ENCODE measurements at places on chromosomes 1 and 21.
A peak's percentile ranks its signal among the peaks of the same experiment; 100 is the strongest.

DNA sequence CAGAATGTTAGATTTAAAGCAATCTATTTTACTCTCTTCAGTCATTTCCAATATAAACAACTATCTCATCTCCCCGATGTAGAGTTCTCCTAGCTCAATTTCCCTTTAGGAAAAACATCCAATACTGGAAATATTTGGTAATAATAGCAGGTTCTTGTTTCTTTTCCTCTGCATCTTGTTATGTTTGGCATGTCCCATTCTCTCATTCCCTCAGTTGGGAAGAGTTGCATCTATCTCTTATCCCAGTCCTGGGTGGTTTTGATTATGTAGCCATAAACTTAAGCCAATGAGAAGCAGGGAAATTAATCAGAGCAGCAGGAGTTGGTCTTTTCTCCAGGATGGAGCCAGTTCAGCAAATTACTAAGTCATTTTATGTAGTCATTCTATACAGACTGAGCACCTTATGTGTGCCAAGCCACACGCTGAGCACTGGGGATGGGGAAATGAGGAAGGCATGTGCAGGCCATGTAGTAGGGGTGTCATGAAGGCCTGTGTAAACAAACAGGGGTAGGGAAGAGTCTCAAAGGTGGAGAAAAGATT, 418.2 kb upstream of the NFIA start:
- no peak for DNase-seq

- no peak for DNase-seq
Observed at GRCh38 chr21:15687208-15687607, 42.6 kb upstream of the USP25 start.

- DNase-seq, result peak; percentile 81
Observed at GRCh38 chr1:21896652-21897532, 40.2 kb downstream of the HSPG2 start.

DNA sequence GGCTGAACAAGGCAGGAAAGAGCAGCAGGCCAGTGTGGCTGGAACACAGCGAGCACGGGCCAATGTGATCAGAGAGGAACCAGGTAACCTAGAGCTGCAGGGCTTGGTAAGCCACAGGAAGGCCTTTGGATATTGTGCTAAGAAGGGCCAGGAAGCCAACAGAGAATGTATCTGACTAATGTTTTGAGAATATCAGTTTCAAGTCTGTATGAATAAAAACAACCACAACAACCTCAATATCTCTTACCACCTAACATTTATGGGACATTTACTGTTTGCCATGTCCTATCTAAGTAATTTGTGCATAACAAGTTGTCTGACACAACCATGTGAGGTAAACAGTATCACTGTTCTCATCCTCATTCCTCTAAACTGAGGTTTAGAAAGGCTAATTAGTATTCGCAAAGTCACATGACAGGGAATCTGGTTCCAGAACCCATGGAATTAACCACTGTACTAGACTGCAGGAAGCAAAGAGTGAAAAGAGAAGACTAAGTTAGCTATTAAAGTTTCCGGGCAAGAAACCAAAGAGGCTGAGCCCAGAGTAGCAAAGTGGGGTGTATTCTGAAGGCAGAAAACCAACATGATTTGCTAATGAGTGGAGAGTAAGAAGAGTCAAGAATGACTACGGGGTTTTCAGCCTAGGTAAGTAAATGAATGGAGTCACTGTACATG, 38.9 kb downstream of the SPRTN start:
- DNase-seq, result no peak

GRCh38 chr1:226990133-226990716, 50.1 kb downstream of the COQ8A start:
- DNase-seq, result no peak

DNA sequence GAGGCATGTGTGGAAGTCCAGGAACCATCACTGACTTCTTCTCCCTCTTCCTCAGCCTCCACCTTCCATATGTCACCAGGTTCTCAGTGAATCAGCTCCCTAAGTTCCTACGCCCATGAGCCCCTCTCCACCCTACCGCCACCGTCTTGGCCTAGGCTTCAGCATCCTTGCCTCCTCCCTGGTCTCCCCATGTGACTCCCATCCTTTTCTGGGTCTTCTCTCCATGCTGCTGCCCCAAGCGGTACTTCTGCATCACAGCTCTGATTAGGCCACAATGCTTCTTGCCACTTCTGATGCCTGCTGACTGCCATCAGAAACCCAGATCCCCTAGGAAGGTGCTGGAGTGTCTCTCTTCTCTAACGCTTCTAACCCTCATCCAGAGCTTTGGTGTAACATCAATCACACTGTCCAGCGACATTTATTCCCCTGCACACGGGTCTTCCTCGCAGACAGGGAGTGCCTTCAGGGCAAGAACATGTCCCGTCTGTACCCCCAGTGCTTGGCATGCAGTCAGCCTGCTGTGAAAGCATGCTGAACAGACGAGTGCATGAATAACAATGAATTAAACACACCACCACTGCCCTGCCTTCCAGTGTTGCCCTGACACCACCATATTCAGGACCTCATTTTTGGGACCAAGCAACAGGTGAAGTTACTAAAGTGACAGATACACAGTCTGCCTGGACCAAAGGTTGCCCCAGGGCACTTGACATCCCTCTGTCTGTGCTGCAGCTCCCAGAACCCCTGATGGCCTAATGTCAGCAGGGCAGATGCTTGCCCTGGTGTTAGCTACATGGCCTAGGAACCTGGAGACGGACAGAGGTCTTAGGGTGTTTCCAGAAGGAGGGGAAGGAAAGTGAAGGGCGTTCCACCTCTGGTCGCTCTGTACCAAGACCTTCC, 158.7 kb upstream of the EDN2 start:
- DNase-seq, result no peak

- DNase-seq, result no peak
Observed at GRCh38 chr1:168520052-168520751, 23.6 kb downstream of the XCL2 start.

DNA sequence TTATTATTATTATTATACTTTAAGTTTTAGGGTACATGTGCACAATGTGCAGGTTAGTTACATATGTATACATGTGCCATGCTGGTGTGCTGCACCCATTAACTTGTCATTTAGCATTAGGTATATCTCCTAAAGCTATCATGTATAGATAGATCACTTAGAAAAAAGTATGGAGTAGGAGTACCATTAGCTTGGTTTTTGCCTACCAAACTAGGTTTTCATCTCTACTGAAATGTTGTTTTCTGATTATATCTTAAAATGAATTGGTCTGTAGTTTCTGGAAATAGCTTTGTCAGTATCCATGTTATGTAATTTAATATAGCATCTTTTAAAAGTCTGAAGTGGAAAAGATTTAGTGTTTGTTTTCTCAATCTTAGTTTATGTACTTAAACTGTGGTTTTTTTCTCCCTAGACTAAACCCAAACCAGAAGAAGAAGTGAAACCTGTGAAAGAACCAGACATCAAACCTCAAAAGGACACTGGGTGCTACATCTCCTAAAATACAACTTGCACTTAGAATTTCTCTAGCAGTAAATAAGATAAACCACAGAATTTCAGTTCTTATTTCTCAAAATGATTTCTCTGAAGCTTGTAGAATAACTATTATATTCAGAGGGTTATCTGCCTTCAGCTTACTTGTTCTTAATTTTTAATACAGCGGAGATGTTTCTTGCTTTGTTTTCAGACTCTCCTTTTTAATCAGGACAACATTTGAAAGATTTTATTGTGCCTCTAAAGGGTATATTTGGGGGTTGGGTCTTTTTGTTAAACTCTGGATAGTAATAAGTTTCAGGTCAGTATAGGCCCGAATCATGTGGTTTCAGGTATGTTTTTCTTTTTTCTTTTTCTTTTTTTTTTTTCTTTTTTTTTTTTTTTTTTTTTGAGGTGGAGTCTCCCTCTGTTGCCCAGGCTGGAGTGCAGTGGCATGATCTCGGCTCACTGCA, 4.5 kb upstream of the FAM177B start:
- DNase-seq, result no peak

- DNase-seq, result no peak
Observed at GRCh38 chr1:207825719-207826556, 74.1 kb downstream of the CD46 start.

DNA sequence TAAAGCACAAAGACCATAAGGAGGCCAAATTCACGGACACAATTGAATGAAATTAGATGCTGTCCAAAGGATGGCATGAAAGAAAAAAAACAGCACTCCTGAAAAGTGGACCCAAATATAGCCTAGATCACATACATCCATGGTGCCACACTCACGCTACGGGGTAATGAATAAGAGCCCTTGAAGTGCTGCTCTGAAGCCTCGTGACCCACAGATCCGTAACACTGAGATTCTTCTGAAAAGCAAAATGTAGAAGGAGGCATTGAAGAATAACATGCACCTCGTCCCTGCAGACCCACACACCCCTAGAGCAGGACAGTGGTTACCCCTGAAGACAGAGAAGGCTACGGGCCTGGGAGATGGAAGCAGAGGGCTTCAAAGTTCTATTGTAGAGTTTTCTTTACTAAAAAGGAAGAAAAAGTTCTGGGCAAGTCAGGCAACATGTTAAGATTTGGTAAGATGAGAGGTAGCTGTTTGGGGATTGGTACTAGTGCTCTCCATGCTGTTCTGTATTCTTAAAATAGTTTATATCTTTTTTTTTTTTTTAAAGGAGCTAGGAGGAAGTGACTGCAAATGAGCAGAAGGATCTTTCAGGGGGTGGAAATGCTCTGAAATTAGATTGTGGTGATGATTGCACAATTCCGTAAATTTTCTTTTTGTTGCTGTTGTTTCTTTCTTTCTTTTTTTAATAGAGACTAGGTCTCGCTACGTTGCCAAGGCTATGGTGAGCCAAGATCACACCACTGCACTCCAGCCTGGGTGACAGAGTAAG, 4.1 kb upstream of the ITGB2 start:
- DNase-seq, result peak; percentile 54

- DNase-seq, result peak; percentile 20
Observed at GRCh38 chr1:154155251-154155650, 378 bp upstream of the NUP210L start.

DNA sequence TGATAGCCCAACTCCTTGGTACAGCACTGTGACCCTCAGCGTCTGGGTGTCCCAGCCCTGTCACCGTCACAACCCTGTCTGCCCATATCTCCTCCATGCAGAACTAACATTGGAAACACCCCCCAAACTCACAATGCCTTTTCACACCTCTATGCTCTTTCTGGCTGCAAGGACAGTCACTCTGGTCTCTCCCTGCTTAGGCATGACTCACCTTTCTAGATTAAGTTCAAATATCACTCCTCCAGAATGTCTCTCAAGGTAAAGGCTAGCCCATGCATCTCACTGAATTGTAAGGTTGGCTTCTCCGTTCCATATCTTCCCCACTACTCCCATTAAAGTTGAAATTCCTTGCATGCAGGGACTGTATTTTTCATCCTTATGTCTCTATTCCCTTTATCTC, 17.0 kb upstream of the CAPN8 start:
- no peak for DNase-seq

DNA sequence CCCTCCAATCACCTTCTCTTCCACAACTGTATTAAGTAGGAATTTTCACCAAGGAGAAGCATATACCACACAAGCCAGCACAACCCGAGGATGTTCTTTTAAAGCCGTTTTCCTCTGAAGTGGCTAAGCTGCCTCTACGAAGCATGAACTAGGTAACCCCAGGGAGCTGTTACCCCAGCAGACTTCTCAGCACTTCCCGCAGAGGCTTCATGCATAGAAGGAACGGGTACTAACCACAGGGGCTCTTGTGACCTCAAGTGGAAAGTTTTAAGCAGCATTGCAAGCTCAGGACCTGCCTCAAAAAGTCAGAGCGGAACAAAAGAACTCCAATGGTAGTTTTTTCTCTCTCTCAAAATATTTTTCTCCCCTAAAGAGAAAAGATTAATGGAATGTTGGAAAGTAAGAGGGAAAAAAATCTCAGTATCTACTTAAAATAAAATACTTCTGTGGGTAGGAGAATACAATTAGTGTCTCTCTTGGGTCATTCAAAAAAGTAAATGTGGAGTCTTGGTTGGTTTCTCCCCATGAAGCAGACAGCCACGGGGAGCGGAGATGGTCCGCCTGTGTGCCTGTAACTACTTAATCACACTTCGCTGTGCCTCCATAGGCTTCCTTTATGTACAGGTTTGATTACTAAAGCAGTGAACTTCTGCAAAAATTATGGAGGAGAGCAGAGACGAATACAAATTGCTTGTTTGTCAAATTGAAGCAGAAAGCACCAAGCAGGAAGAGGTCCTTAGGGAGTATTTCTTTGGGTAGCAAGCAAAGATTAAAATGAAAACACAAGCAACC, 40.9 kb downstream of the STX6 start:
- DNase-seq, result no peak

GRCh38 chr1:19720973-19721372, 56.3 kb downstream of the HTR6 start:
- DNase-seq, result no peak

- DNase-seq, result no peak
Observed at GRCh38 chr1:171501305-171502024, 16.1 kb downstream of the PRRC2C start.

GRCh38 chr21:31846690-31847089, 26.1 kb upstream of the HUNK start:
- DNase-seq, result no peak

- DNase-seq, result no peak
Observed at GRCh38 chr1:2809656-2810055, 8.2 kb upstream of the TTC34 start.

GRCh38 chr1:190377294-190377693, 100.4 kb downstream of the BRINP3 start:
- no peak for DNase-seq

GRCh38 chr1:97441966-97442365, 478.9 kb downstream of the DPYD start:
- DNase-seq, result no peak

DNA sequence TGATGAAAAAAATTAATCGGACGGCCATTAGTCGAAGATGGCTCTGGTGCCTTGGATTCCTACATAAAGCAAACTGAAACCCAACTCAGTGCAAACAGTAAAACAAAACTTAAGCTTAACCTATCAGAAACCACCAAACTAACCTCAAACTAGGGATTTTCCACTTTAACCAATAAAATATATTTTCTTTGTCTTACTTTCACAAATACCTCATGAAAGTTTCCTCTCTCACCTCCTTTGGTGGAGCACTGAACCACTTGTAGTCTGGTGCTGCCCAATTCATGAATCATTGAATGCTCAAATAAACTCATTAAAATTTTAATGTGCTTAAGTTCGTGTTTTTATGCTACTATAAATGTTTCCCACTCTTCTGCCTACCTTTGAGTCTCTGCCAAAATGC, 7.0 kb downstream of the ADORA3 start:
- DNase-seq, result no peak

GRCh38 chr1:243831463-243831862, 18.6 kb downstream of the AKT3 start:
- DNase-seq, result no peak

- no peak for DNase-seq
Observed at GRCh38 chr1:47184090-47184821, 5.6 kb downstream of the PDZK1IP1 start.

- DNase-seq, result peak; percentile 7
Observed at GRCh38 chr1:56064705-56065104, 514.7 kb downstream of the PLPP3 start.

GRCh38 chr1:47241114-47242113, 9.4 kb upstream of the TAL1 start:
- no peak for DNase-seq

GRCh38 chr1:48003741-48004531, 6.8 kb upstream of the TRABD2B start:
- no peak for DNase-seq

GRCh38 chr1:70487910-70488665, 77.0 kb downstream of the CTH start:
- peak; percentile 17 for DNase-seq

All from AG08395 (cell line).